Right cardiac atrium (tissue), 5 donors: ENCODE measurements at places on chromosomes 16 and 17. TPM values are rescaled to one million over a fixed set of nuclear protein-coding genes. Genes with fewer than 3 reads are reported as not detected.

- DNase-seq, result peak; percentile 84
Observed at GRCh38 chr17:56908001-56908542, 5.8 kb downstream of the TRIM25 start.

DNA sequence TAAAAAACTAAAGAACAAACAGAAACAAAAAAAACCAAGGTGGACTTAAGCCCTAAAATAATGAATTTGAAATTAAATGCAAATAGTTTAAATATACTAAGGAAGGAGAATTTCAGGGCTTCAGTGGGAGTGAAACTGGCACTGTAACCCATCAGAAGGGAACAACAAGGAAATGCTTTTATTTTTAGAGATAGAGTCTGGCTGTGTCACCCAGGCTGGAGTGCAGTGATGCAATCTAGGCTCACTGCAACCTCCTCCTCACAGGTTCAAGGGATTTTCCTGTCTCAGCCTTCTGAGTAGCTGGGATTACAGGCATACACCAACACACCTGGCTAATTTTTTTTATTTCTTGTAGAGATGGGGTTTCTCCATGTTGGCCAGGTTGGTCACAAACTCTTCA lies 625.2 kb upstream of the CDH8 start:
- no peak for DNase-seq

- peak; percentile 89 for DNase-seq
Observed at GRCh38 chr17:29567554-29568330, 759 bp upstream of the TP53I13 start.

Gene NEUROD2
- not detected for total RNA-seq

Gene PPY
- total RNA-seq, result not detected
